ENCODE measurements at places on chromosomes 5 and 9.
A peak's percentile ranks its signal among the peaks of the same experiment; 100 is the strongest.

- no peak for DNase-seq
These were observed at the start of gene CTNND2 for GRCh38 chr5:11904265-11904906. Gene CTNND2 (minus strand): TSS chr5:11904446. CDS start chr5:11903853, 593 bp downstream.

GRCh38 chr9:38107811-38108304 is 38.8 kb upstream of the SHB start:
- DNase-seq: no peak

DNA sequence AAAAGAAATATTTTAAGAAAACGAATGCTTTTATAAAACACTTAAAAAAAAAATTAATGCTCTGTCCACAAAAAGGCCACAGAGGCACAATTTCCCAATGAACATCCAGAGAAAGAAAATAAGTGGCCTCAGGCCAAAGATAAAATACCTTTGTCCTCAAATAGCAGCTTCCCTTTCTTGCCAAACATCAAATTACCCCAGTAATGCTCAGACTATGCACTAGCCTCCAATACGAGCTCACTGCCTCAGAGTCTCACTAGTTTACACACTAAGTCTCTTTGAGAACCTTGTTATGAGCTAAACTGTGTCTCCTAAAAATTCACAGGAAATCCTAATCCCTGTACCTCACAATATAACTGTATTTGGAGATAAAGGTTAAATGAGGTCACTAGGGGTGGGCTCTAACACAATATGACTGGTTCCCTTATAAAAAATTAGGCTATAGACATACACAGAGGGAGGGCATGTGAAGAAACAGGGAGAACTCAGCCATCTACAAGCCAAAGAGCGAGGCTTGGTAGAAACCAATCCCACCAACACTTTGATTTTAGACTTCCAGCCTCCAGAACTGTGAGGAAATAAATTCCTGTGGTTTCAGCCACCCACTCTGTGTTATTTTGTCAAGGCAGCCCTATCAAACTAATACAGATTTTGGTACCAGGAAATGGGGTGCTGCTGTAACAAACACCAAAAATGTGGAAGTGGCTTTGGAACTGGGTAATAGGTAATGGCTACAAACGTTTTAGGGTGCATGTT is 4.4 kb downstream of the MPDZ start:
- DNase-seq: no peak

GRCh38 chr9:7570107-7570720 is 229.4 kb downstream of the DMAC1 start:
- DNase-seq: peak; percentile 78

- no peak for DNase-seq
These were observed 325.8 kb upstream of the MEF2C start for GRCh38 chr5:89208811-89209210.

GRCh38 chr9:20041697-20042081 is 252.9 kb upstream of the SLC24A2 start:
- DNase-seq: peak; percentile 14

- peak; percentile 3 for DNase-seq
These were observed 73.3 kb downstream of the AK8 start for GRCh38 chr9:132804576-132805295.

- DNase-seq: no peak
These were observed 896 bp upstream of the PCSK5 start for GRCh38 chr9:75889577-75889976.

DNA sequence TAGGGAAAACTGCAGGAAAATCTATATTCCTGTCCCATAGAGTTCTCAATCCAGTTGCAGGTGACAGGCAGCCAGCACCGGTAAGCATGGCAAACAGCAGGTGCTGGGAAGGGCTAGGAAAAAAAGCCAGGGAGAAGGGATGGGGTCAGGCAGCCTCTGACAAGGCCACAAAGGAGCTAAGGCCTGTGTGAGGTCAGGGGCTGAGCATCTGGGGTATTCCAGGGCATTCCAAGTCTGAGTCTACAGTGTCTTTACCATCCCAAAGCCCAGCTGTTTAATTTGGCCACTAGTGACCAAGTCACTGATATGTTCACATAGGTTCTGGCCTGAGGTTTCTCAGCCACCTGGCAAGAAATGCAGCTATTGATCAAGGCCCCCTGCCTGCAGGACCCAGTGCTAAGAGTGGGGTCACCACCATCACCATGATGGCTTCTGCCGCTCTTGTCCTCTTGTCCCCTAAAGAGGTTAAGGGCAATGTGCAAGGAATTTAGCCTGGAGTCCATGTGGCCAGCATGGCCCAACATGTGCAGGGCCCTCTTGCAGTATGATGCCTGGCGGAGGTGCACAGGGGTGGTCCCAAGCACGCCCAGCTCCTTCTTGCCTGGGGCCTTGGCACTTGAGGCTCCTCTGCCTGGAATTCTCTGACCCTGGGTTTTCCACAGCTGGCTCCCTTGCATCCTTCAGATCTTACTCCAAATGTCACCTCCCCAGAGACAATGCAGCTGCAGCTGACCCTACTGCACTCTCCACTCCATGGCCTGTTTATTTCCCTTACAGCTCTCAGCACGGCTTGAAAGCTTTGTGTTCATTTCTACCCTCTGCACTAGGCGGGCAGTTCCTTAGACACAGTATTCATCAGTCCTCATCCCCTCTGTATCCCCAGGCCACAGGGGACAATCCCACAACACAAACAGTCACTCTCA is 213.1 kb downstream of the MSX2 start:
- DNase-seq: no peak

GRCh38 chr9:79471580-79472543 is 99.9 kb upstream of the TLE4 start:
- no peak for DNase-seq

- no peak for DNase-seq
These were observed 176.1 kb upstream of the FGF10 start for GRCh38 chr5:44565360-44565759.

- no peak for DNase-seq
These were observed 14.9 kb upstream of the SCAMP1 start for GRCh38 chr5:78345485-78345884.

GRCh38 chr5:27598576-27598975 is 560.2 kb upstream of the CDH9 start:
- no peak for DNase-seq

- DNase-seq: peak; percentile 2
These were observed at the start of gene PRDM9 for GRCh38 chr5:23507278-23507685. Gene PRDM9 (plus strand): TSS chr5:23507609. CDS start chr5:23509034, 1,425 bp downstream.

DNA sequence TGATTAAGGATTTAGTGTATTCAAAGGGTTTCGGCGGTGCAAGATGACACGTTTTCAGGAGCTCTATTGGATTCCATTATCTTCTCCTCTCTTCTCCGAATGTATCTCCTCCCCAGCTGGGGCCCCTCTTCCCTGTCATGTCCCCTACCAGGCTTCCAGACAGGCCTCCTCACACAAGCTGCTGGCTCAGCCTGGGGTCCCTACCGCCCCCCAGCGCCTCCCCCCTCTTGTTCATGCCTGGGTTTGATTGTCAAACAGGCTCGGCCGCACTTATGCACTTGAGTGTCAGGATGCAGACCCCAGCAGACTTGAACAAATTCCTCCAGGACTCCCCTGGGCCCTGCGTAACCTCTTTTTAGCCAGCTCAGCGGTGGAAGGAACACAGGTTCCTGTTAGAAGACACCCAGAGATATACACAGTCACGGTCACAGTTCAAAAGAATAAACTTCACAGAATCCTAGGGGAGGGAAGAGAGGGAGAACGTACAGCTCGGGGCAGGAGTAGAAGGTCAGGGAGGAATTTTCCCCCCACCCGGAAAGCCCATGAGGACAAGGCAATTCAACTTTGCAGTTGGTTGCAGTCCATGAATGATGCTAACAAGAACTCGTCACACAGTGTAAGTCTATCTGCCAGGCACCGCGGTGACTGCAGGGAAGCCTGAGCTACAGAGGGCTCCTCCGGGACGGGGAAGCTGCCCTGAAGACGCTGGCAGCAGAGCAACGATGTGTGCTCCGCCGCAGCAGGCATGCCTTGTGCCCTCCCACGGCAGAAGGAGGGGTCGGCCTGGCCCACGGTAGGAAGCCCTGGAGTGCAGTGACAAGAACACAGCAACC is 560.0 kb downstream of the BNC2 start:
- DNase-seq: no peak

DNA sequence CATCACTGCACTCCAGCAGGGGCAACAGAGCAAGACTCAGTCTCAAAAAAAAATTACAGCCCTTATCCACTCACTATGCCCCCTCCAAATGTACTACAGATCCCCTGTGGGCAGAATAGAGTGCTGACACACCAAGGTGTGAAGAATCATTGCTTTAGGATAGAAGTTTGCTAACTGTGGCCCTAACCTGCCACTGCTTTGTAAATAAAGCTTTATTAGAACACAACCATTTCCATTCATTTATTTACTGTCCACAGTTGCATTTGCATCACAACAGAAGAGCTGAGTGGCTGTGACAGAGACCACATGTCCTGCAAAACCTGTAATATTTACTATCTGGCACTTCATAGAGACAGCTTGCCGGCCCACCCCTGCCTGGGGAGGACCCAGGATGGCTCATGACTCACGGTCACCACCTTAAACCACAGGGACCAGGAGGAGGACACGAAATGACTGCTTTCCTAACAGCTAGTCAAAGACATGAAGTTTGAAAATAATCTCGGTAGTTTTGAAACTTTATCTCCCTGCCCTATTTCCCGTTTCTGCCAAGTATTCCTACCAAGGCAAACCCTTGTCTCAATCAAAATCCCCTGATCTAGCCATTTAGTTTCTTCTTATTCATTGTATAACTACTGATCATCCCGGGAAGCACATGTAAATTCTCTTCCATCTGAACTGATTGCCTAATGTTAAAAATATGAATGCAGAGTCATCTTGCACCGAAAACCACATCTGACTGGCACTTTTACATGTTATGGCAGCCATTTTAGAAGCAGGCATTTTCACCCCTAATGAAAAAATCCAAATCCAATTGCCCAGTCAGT is 206.1 kb downstream of the SLIT3 start:
- DNase-seq: no peak

DNA sequence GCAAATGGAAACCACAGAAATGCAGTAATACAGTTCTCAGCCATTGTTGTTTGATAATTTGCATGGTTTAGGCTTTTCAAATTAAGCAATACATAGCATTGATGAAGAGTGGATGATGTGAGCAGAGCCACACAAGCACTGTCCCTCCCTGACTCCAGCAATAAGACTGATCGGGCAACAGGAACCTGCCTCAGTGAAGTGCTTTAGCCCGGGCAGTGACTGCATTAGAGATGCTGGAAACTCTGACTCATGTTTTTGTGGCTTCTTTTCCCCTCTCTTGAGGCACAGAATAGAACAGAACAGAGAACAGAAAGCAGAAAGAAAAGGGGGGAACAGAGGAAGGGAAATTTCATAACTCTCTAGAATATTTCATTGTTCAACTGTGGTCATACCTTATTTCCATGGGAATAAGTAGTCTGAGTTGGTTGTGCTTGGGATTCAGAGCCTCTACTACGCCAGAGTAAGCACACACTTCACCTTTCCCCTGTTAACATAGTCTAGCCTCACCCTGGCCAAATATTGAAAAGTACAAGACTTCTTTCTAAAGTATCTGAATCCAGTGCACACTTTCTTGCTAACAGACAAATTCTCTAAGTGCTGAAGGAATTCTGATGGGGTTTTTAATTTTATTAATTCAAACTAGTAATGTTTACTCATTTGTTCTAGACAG is 164.8 kb upstream of the VCAN start:
- peak; percentile 17 for DNase-seq

DNA sequence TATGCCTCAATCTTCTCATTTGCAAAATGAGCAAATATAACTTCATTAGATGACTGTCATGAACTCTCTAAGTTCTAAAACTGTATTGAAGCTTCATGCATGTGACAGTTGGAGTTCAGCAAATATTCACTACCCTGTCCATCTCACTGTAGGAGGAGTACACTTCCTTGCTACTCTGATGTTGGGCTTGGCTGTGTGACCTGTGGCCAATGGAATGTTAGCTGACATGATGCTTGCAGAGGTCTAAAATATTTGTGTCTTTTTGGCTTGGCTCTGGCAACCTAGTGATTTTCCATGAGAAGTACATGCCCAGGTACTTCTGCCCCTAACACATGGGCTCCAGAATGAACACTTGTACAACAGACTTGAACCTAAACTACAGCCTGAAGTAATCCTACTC is 203.1 kb upstream of the ANKH start:
- no peak for DNase-seq

- no peak for DNase-seq
These were observed 76.2 kb upstream of the STXBP1 start for GRCh38 chr9:127535834-127536233.

Data from CD4-positive, alpha-beta T cell treated with Interleukin-15 for 4 hours (primary cell).